Activated CD8-positive, alpha-beta T cell treated with anti-CD3 and anti-CD28 coated beads for 36 hours (primary cell): ENCODE measurements at places on chromosomes 11 and 22. TPM values are rescaled to one million over a fixed set of nuclear protein-coding genes. Genes with fewer than 3 reads are reported as not detected.

OR5P2 gene
- not detected for total RNA-seq

DNA sequence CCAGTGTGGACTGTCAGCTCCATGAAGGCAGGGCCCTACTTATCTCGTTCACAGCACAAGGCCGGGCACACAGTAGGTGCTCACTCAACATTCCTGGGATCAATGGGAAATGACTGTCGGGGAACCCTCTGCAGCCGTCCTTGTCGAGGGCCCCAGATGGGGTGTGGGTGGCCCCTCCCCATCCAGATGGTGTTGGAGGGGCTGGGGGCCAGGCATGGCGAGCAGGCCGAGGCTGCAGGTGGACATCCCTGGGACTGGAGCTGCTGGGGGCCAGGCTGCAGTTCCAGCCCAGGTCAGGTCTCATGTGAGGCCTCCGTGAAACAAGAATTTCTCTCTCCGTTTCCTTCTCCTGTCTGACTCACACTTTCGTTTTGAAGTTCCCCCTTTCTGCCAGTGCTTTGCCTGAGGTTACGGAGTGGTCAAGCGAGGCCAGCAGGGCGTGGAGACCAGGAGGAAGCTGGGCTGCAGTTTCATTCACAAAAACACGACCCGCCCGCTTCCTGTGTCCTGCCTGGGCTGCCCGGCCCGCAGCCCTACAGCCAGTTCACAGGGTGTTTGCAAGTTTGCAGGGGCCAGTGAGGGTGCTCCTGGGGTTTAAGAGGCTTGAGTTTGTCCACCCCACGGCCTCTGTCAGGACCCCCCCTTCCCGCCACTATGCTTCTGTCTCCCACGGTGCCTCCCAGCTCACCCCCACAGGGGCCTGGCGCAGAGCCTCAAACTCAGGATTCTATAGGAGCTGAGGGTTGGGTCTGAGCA lies 4.5 kb downstream of the MYEOV start:
- peak; percentile 48 for DNase-seq

GRCh38 chr11:104151404-104152204 lies 12.3 kb downstream of the PDGFD start:
- no peak for DNase-seq

DNA sequence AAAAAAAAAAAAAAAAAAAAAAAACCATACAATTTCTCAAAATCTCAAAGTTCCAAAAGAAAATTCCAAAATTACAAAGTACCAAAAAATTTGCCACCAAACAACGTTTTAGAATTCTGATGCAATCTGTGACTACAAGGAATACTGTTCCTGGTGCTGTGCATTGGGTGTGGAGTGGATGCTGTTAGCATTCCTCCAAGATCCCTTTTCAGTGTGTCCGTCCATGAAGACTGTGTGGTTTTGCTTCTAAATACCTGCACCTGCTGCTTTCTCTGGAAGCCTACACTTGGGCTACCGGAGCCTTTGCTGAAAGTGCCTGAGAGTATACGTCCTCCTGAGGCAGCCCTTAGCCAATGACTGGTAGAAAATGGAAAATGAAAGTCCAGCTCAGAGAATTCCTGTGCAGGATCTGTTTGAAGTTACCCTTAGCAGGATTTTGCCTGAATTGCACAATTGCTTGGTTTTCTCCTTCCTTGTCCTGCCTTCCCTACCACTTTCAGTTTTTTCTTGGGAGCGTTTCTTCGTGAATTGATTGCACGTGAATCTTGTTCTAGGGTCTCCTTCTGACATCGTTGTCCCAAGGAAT lies 140.8 kb downstream of the TRPC6 start:
- DNase-seq = no peak
